ENCODE measurements at places on chromosomes 2 and 18.

- DNase-seq: no peak
Observed at GRCh38 chr2:166338831-166339339, 36.9 kb downstream of the SCN9A start.

GRCh38 chr2:8877894-8878293, 40.5 kb upstream of the KIDINS220 start:
- no peak for DNase-seq

GRCh38 chr18:6406075-6406909, 8.4 kb downstream of the L3MBTL4 start:
- no peak for DNase-seq

DNA sequence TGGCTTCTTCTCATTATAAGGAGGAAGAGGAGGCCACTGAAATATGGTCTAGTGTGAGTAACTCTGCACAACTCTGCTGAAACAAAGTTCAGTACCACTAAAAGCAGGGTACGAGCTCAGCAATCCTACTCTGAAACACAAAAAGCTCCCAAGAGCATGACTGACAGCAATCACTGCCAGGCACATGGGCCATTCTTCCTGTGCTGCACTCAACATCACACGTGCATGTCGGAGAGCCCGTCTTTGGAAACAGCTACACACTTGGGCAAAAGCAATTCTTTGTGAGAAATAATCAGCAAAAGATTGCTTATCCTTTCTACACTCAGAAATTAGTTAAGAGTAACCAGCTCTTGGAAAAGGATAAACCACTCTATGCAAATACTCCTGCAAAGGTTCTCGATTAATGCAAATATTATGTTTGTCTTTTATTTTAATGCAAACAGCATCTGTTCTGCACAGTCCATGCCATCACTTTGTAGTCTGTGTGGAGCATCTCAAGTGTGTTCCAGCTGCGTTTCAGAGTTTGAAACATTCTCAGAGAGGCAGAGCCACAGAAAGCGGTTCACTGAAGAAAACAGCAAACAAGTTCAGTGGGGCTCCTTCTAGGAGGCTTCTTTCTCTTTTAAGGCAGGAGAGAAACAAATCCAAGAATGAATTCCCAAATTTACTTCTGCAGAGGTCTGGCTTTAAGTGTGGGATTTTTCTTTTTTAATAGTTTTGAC, 145.0 kb downstream of the HDAC4 start:
- DNase-seq: no peak

DNA sequence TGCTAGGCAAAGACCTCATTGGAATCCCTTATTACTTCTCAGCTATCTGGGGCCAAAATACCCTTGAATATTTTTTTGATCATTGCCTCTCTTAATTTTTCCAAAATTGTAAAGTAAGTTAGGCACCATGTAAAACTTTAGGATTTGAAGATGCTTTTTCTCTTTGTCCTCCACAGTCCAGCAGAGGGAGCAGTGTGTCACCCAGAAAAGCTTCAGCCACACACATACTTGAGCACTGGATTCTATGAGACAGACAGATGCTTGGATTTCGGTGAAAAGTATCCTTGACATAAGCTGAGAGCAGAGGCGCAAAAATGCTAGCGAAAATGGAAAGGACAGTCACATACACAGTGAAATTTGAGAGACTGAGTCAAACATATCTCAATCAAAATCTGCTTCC, 74.7 kb upstream of the KCNJ3 start:
- peak; percentile 1 for DNase-seq

DNA sequence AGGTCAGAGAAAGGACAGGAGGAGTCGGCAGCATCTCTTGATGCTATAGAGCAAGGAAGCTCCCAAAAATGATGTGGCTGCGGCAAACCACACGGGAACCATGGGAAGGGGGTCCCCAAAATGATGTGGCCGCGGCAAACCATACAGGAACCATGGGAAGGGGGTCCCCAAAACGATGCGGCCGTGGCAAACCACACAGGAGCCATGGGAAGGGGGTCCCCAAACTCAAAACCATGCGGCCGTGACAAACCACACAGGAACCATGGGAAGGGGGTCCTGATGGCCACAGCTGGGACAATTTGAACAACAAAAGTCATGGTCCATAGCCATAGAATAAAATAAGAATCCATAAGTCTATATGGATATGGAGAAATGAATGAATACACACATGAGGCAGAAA, 58.4 kb upstream of the GLI2 start:
- no peak for DNase-seq

GRCh38 chr2:199455545-199456382, 2.0 kb downstream of the SATB2 start:
- peak; percentile 38 for DNase-seq

DNA sequence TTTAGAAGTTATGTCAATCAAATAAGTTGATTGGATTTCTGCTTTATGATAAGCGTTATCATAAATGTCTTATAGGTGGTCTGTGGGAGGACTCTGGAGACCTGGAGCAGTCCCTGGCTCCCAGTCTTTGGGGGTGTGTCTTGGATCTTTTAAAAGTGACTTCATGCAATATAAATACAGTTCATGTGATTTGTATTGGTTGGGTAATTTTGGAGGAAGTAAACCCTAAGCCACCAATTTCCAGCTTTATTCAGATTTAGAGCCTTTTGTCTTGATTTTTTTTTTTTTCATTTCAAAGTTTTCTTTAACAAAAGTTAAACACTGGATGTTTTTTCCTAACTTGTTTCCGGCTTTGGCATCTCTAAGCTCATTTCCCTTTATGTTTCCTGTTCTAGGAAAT, 68.8 kb downstream of the MAP4K4 start:
- peak; percentile 70 for DNase-seq

DNA sequence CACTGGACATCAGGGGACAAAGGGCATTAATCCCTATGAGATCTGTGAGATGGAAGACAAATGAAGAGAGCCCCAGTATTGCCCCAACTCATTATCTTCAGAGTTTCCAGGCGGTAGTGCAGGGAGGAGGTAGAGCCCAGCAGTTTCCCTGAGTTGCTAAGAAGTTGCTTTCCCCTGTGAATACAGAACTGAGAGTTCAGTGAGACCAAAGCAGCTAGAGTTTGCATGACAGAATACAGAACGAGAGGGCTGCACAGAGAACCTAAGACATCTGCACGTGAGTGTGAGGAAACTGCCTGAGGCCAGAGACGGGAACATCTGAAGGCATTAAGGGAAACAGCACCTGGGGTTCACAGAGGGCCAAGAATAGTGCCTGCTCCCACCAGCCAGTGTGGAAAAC, 18.1 kb upstream of the PGAP1 start:
- DNase-seq: no peak

DNA sequence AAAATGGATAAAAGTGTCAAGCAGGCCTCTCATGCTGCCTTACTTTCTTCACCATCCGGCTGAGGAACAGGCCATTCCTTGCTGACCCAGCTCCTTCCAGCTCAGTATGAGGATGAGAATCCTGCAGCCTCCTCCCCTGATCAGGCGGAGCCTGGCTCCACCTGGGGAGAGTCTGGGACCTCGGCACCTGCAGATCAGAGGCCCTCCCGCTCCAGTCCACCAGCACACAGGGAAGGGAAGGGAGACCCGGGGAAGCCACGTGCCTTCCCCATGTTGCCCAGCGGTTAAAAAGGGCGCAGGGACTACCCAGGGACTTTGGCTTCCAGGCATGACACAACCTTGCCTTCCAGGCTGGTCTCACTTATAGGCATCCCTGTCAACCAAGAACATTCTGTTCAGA, 172.0 kb downstream of the NDUFA10 start:
- DNase-seq: no peak

GRCh38 chr2:202821206-202822160, 50.1 kb downstream of the ICA1L start:
- DNase-seq: no peak

GRCh38 chr18:55786651-55787272, 198.8 kb upstream of the TCF4 start:
- DNase-seq: no peak

- peak; percentile 14 for DNase-seq
Observed at GRCh38 chr2:144274131-144274530, 245.8 kb downstream of the ZEB2 start.

- DNase-seq: peak; percentile 76
Observed at GRCh38 chr18:13003466-13003896, 12.3 kb downstream of the CEP192 start.

DNA sequence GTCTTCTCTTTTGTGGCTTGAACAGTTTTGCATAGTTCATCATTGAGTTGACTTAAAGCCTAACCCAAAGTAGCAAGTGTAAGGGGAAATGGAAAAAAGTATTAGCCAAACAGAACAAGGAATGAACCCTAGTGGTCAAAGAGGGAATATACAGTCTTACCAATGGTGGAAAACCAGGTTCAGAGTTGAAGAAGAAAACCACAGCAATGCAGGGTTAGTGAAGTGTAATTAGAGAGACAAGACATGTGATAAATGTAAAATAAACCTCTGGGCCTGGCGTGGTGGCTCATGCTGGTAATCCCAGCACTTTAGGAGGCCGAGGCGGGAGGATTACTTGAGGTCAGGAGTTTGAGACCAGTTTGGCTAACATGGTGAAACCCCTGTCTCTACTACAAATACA, 2.4 kb downstream of the TTN start:
- DNase-seq: peak; percentile 8

- DNase-seq: no peak
Observed at GRCh38 chr2:177331466-177331997, 61.0 kb upstream of the AGPS start.

DNA sequence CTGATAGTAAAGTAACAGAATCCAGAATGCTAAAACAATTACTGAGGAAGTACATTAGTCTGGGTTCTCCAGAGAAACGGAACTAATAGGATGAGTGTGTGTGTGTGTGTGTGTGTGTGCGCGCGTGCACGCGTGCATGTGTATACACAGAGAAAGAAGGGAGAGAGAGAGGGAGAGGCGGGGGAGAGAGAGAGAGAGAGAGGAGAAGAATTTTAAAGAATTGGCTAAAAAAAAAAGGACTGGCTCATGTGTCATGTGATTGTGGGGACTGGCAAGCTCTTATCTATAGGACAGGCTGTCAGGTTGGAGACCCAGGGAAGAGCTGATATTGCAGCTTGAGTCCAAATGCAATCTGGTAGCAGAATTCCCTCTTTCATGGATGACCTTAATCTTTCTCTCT, 976.2 kb upstream of the CDH2 start:
- no peak for DNase-seq

DNA sequence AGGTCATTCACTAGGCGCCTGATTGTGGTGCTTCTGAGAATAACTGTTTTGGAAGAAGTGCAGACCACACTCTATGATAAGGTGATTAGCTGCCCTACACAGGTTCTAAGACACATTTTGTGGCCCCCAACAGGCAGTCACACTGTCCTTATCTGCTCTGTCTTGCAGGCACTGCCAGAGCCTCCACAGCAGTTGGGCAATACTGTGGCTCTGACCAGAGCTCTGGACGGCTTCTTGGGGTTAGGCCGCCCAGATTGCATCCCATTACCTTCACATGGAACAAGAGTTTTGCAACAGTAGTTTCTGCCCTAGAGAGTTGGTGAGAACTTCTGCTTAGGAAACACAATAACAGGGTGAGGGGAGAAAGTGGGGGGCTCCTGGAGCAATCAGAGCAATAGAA, 22.7 kb downstream of the RUFY4 start:
- no peak for DNase-seq
